ENCODE measurements at places on chromosomes 2 and 18.

- DNase-seq, result peak; percentile 35
Observed at GRCh38 chr2:12718015-12718671, 1.4 kb downstream of the TRIB2 start.

GRCh38 chr2:50853441-50853840 lies 178.5 kb downstream of the NRXN1 start:
- no peak for DNase-seq

DNA sequence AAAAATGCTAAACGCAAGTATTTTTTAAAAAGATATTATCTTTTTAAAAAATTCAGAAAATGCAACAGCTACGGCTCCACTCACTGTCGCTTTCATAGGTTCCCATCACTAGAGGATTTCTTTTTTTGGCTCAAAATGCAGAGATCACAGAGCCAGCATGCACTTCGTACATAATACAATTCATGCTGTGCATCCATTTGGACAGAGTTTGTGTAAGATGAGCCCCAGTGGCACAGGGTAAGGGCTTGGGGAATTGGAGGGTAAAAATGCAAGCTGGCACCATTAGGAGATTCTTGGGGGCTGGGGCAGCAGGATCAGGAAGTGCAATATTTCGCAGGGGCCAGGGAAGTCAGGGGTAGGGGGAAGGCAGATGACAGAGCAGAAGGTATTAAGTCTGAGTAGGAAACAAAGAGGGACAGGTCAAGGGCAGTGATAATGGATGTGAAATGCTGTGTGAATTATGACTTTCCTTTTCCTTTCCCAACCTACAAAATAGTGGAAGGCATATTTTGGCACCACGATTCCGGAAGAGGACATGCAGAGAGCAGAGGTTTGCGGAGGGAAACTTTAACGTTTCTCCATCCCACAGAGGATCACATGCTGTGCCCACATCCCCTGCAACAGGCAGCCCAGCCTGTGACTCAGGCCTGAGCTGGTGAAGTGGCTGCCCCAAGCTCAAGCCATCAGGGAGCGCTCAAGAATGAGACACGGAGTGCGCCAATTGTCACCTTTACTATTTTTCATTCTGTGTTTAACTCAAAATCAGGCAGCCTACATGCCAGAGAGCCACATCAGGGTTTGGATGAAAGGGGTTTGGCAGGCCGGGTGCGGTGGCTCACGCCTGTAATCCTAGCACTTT lies 4.7 kb downstream of the CAPG start:
- DNase-seq, result peak; percentile 91

DNA sequence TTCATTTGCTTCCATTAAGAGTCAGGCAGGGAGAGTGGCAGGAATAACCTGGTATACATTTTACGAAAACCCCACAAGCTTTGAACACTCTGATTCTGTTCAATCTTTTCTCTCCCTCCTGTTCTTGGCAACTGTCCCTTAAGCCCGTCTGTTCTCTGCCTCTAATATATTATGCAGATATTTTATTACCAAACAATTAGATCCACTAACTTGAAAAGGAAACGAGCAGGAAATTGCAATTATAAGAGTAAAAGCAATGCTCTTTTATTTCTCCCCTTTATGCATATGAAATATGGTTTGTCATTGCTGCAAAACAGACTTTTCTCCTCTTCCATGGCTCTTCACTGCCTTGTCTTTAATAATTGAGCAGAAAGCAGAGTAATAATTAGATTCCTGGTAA lies 149.1 kb upstream of the CELF4 start:
- no peak for DNase-seq

DNA sequence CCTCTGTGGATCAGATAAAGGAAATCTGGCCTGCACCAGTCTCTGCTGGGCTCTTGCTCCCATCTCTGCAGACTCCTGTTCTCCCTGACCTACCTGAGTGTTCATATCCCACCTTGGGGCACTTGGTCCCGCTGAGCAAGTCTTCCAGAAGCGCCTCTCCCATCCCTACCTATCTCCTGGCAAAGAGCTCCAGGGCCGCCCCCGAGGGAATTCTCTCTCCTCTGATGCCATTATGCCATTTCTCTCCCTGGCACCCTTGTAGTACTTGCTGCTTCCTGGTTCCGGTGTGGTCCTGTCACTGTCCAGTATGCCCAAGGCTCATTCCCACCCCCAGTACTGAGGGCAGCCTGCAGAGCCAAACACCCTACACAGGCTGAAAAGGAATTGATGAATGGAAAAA lies 99.8 kb downstream of the KLHL29 start:
- DNase-seq, result no peak

- no peak for DNase-seq
Observed at GRCh38 chr2:66594001-66594400, 159.1 kb downstream of the MEIS1 start.

- DNase-seq, result no peak
Observed at GRCh38 chr18:48193521-48194492, 215.4 kb downstream of the ZBTB7C start.

GRCh38 chr2:202037086-202037485 lies 3.4 kb downstream of the FZD7 start:
- DNase-seq, result no peak

- no peak for DNase-seq
Observed at GRCh38 chr2:200788121-200788718, 23.5 kb upstream of the BZW1 start.

- no peak for DNase-seq
Observed at GRCh38 chr18:57953883-57954282, 90.1 kb upstream of the NEDD4L start.

- DNase-seq, result no peak
Observed at GRCh38 chr2:238420442-238420841, 6.3 kb upstream of the ASB1 start.

DNA sequence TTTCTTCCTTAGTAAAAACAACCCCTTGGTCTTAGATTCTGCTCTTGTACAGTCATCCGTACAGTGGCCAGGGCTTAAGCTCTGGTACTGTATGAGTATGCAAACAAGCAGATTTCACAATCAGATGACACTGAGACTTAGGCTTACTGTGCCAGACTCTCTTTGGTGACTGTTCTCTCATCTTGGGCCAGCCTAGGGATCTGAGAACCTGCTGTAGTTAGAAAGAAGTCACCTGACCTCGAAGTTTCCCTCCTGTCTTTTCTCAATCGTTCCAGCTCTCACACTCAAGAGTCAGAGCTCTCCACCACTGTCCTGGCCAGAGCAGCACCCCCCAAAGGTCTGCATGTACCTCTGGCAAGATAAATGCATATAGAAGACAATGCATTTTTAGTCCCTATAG lies 63.2 kb downstream of the ZEB2 start:
- DNase-seq, result peak; percentile 79

- DNase-seq, result no peak
Observed at GRCh38 chr2:229601936-229602335, 112.4 kb downstream of the DNER start.

- DNase-seq, result no peak
Observed at GRCh38 chr18:33583901-33584300, 5.9 kb downstream of the ASXL3 start.

- no peak for DNase-seq
Observed at GRCh38 chr2:223501641-223502040, 100.5 kb downstream of the SCG2 start.

DNA sequence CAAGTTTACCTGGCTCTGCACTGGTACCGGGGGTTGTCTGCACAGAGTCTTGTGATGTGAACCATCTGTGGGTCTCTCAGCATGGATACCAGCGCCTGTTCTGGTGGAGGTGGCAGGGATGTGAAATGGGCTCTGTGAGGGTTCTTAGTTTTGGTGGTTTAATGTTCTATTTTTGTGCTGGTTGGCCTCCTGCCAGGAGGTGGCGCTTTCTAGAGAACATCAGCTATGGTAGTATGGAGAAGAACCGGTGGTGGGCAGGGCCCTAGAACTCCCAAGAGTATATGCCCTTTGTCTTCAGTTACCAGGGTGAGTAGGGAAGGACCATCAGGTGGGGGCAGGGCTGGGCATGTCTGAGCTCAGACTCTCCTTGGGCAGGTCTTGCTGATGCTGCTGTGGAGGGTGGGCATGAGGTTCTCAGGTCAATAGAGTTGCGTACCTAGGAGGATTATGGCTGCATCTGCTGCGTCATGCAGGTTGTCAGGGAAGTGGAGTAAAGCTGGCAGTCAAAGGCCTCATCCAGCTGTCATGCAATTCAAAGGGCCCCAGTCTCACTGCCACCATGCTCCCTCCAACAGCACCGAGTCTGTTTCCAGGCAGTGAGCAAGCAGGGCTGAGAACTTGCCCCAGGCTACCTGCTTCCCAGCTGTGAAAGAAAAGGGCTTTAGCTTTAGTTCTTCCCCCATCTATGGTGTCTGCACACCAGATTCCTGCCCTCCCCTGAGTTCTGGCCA lies 278.0 kb downstream of the METTL4 start:
- peak; percentile 2 for DNase-seq

DNA sequence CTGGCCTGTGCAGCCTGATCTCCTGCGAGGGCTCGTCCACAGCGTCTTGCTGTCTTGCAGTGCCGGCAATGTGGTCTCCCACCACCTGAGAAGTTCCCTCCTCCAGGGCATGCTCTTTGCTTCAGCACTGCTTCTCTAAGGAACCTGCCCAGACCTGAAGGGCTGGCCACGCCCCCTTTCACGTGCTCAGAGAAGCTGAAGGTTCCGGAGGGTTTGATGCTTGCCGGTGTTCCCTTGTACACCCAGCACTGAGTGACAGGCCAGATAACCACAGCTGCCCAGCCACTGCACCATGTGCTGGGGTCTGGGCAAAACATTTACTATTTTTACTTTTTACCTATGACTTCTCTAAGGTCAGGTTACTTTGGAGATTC lies 1.7 kb upstream of the POLR2D start:
- DNase-seq, result peak; percentile 55

DNA sequence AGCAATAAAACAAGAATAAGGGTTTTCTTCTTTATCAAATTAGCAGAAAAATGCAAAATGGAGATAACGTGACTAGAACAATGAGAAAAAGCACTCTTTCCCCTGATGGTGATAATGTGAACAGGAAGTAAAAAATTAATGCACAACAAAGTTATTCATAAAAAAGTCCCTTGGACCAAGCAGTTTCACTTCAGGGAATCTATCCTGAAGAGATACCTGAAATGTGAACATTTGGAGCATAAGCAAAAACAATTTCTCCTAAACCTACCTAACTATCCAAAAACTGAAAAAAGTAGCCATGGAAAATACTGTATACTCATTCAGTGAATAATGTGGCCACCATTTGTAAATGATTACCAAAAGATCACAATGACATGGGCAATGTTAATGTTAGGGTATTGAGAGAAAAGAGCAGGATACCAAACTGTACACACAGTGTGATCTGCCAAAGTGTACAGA lies 48.7 kb downstream of the TRIP12 start:
- DNase-seq, result no peak

GRCh38 chr2:174603280-174603679 lies 5.7 kb upstream of the WIPF1 start:
- peak; percentile 78 for DNase-seq

- DNase-seq, result no peak
Observed at GRCh38 chr2:166128156-166128505, 311 bp upstream of the SCN1A start.

GRCh38 chr2:43307046-43307445 lies 80.6 kb upstream of the ZFP36L2 start:
- DNase-seq, result no peak

GRCh38 chr2:234949762-234950434 lies 1.9 kb upstream of the SH3BP4 start:
- no peak for DNase-seq

DNA sequence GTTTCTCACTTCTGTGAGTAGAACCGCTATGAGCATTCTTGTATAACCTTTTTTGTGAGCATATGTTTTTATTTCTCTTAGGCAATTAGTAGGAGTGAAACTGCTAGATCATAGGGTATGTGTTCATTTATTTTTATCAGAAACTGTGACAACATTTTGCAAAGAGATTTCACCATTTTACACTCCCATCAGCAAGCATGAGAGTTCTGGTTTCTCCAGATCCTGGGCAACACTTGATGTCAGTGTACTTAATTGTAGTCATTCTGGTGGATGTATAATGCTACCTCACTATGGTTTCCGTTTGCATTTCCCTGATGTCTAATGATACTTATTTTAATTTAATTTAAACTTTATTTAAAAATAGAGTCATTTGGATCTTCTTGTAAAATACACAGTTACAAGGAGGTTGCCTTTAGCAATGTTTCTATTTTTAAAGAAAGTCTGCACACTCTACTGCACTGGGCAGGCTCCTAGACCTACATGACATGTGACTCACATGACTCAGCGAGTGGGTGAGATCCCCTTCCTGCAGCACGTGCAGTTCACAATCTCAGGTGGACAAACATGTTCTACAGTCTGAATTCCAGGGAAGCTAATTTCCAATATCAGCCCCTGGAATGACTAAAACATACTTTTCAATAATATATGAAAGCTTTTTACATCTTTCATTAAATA lies 127.0 kb upstream of the BCL2L11 start:
- no peak for DNase-seq

DNA sequence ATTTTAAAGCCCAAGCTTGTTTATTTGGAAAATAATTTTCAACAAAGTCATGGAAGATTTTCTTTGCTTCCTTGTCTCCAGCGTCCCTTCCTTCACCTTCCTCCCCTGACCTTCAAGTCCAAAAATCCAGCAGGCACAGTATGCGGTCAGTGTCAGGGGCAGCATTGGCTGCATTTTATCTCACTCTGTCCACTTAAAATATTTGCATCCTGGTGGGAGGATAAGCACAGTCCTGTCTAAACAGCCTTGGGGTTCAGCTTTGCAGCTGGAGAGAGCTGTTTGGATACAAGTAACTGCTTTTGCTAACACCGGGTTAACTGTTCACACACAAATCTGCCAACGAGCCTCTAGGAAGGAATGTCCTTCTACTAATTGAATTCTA lies 318.1 kb downstream of the PDE11A start:
- no peak for DNase-seq

DNA sequence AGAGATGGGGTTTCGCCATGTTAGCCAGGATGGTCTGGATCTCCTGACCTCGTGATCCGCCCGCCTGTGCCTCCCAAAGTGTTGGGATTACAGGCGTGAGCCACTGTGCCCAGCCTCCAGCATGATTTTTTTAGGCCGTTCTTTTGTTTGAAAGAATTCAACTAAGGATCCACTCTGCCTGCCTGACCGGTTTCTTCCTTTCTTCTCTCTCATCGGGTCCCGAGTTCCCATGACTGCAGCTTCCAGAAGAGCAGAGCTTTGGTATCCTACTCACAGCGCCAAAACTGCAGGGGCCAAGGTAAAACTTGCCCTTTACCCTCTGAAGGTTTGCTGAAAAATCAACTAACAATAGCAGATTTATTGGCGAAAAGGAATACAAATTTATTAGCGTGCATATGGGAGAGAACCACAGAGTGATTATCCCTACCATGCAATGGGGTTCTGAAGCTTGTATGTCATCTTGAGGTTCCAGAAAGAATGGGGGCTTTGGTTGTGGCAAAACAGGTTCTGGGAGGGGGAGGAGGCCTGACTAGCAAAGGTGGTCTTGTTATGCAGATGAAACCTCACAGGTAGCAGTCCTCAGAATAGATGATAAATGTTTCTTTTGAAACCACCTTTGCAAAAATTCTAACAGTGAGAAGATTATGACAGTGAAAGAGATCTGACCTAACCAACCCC lies 87.0 kb upstream of the MSH6 start:
- DNase-seq, result no peak
